Activated CD4-positive, alpha-beta memory T cell treated with anti-CD3 and anti-CD28 coated beads for 36 hours (primary cell): ENCODE measurements at places on chromosomes 6 and 20.
A peak's percentile ranks its signal among the peaks of the same experiment; 100 is the strongest.

DNA sequence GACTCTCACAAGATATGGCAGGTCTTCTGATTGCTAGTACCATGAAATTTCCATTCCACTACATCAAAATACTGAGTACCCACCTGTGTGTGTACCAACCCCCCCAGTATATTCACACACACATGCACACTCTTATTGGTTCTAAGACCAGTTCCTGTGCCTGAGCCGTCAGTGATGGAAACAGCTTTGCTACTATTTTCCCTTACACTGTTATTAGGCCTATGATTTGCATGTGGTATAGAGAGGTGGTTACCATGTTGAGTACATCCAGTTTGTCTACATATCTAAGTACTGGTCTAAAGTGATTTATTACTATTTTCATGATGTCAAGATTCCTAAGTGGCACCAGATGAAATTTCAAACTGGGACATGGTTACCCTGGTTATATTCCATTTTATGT lies 459.9 kb downstream of the BCKDHB start:
- DNase-seq = no peak

DNA sequence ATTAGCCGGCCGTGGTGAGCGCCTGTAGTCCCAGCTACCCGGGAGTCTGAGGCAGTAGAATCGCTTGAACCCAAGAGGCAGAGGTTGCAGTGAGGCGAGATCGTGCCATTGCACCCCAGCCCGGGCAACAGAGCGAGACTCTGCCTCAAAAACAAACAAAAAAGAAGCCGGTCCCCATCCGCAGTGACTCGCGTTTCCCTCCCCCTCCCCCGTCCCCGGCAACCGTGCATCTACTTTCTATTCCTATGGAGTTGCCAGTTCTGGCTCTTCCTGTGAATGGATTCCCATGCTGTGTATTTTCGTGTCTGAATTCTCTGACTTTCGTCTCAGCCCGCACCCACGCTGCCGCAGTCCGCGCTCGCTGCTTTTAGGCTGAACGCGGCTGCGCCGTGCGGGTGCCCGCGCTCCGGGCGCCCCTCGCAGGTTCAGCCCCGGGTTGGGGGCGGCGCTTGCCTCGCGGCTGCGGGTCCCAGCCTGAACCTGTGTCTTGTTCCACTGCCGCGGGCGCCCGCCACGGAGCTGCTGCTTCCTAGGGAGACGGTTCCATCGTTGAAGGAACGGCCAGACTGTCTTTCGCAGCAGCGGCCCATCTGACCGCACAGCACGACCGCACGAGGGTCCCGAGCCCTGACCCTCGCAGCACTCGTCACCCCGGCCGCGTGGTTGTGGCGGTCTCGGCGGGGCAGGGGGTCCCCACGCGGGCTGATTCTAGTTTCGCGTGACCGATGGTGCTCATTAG lies 1.1 kb upstream of the MRGBP start:
- DNase-seq = peak; percentile 75

DNA sequence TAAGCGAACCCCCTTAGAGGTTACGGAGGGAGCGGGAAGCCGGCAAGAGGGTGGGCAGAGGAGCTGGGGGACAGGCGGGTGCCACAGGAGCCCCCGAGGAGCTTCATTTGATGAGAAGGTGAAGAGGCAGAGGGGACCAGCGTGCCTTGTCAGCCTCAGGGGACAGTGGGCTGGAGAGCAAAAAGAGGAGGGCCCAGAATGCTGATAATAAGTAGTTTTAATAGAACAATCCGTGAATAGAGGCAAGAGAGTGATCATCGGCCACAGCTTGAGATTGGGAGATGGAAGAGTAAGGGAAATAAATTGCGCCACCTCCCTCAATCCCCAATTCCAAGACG lies 1.3 kb downstream of the COL19A1 start:
- DNase-seq = no peak

DNA sequence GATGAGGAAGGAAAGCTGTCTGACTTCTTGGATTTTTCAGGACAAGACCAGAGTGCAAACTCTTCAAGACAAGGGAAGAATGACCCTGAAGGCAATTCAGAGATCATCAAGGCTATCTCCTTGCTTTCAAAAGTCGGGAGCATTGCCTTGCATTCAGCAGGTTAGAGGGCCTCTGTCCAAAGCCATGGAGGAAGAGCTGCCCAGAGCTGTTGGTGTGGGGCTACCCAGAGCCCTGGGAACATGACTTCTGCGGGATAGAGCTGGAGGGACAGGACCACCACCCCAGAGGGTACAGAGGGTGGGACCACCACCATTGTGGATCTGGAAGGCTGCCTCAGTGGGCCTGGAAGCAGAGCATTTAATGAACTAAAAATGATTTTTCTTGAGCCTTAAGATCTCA lies 5.2 kb upstream of the SRXN1 start:
- DNase-seq = no peak

DNA sequence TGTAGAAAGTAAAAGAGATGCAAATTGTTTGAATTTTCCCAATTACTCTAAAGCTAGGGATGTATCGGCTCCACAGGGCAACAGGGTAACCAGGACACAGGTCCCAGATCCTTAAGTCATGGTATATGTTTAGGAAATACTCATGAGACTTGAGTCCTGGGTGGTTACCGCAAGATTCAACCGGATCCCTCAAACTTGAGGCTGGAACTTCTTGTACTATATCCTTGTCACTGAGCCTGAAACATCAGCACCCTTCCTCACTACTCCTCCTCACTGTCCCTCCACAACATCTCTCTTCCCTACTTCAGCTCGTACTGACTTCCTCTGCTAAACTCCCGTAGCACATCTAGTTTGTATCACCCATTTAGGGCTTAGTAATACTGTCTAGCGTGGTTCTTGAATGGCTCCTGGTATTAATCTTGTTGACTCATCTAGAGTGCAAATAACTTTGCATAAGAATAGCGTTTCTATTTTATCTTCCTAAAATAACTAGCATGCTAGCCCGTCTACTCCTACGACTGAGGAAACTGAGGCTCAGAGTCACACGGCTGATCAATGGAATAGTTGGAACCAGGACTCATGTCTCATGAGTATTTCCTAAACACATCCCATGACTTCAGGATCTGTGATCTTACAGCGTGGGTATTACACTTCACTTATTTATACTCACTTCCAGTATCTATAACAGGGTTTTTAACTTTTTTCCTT lies 72.1 kb downstream of the FILIP1 start:
- no peak for DNase-seq
